Fibroblast of the aortic adventitia (primary cell): ENCODE measurements at places on chromosomes 2 and 18. TPM values are rescaled to one million over a fixed set of nuclear protein-coding genes. Genes with fewer than 3 reads are reported as not detected.

DNA sequence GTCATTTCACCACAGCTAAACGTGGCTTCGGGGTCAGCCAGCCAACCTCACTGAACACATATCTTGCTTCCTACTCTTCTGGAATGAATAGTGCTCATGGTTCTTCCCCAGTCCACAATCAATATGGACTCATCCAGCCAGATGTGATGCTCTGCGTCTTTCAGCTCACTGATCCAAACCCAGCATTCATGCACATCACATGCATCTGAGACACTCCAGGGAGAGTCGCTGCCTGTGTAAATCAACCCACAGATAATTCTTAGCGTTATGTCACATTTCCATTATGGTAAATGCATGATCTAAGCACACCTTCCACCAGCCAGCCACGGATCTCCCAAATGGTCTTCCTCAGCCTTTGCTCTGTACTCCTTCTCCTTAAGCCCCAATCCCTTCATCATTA, 306.7 kb upstream of the CHAC2 start:
- DNase-seq = no peak

DNA sequence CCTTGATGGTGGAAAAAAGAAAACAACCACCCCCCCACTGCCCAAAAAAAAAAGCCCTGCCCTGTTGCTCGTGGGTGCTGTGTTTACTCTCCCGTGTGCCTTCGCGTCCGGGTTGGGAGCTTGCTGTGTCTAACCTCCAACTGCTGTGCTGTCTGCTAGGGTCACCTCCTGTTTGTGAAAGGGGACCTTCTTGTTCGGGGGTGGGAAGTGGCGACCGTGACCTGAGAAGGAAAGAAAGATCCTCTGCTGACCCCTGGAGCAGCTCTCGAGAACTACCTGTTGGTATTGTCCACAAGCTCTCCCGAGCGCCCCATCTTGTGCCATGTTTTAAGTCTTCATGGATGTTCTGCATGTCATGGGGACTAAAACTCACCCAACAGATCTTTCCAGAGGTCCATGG, 28.0 kb downstream of the MAL start:
- DNase-seq = no peak

DNA sequence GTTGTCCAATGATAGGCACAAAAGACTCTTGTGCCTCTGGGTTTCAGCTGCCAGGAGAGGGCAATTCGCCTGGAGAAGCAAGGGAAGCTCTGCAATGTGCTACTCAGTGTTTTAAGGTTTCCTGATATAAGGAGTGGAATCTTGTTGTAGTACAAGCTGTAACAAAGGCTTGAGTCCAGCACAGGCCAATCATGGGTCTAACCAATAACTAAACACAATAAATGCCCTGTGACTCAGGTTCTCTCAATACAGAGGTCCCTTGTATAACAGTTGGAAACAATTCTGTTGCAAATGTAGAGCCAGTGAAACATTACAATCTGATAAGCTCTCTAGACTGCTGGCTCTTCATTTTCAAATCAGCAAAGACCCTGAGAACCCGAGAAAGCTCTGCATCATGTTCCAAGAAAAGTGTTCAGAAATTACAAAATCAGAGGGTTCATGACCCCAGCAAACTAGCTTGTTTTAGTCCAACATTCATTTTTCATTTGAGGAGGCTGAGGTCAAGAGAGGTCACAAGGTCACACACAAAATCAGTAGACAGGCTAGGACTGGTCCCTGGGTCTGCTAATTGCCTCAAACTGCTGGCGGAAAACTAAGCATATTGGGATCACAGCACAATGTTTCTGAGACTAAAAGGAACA, 59.0 kb upstream of the DNMT3A start:
- DNase-seq = peak; percentile 20

DNA sequence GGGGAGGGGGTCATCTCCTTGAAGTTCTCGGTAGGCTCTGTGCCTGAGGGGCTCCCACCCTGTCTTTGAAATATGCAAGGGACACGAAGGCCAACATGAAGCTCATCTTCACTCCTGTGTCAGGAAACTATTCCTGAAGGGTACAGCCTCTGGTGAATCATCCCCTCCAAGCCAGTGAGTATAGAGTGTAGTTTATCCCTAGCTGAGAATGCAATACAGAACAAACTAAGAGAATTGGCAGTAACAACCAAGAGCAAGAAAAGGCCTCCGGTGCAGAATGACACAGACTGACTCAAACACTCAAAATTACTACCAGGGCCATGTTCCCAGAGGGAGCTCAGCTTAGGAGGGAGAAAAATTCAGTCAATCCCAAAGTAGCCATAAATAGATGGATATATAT, 413.3 kb downstream of the BCL11A start:
- DNase-seq = no peak

ELOA2 gene
- total RNA-seq = not detected in 2 replicates

TRIM43 gene
- total RNA-seq = not detected in 2 replicates

TMEM163 gene
- not detected in 2 replicates for total RNA-seq

DNA sequence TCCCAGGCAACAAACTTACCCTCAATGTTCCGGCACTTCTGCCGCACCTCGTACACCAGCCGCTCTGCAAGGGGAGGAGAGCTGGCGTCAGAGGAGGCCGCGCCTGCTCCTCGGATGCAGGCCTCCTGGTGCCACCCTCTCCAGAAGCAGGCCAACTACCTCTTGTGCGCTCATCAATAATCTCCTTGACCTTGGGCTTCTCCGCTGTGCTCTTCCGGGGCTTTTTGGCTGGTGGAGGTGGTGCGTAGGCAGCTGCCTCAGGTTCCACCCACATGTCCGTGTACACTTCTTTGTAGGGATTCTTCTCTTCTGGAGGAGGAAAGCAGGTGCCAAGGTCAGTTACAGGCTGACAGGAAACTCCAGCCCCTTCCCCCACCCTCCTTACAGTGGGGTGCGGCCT, 77.6 kb upstream of the POMC start:
- DNase-seq = no peak

GRCh38 chr2:239164335-239164871, 236.4 kb downstream of the HDAC4 start:
- no peak for DNase-seq

DNA sequence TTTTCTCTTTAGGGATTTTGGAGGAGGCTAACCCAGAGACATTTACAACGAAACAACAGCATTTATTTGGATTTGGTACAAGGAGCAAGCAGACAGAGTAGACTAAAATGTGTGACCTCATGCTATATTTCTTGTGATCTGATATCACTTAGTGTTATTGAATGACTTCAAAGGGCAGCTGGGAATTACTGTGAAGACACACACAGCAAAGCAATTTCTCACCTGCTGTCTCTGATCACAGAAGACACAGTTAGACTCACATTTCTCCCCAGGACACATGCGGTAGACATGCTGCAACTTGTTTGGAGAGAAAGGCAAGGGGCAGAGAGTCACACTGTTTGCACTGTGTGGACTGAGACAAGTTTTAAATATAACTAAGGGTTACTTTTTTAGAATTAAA, 67.5 kb downstream of the LTBP1 start:
- DNase-seq = no peak

C1GALT1C1L gene
- total RNA-seq = 0.16 and 0.36 TPM in 2 replicates

GRCh38 chr2:138390316-138390945, 111.1 kb upstream of the SPOPL start:
- no peak for DNase-seq

MAP3K19 gene
- not detected in 2 replicates for total RNA-seq

SERPINB4 gene
- not detected in 2 replicates for total RNA-seq

SF3B6 gene
- 162 and 191 TPM in 2 replicates for total RNA-seq

DNA sequence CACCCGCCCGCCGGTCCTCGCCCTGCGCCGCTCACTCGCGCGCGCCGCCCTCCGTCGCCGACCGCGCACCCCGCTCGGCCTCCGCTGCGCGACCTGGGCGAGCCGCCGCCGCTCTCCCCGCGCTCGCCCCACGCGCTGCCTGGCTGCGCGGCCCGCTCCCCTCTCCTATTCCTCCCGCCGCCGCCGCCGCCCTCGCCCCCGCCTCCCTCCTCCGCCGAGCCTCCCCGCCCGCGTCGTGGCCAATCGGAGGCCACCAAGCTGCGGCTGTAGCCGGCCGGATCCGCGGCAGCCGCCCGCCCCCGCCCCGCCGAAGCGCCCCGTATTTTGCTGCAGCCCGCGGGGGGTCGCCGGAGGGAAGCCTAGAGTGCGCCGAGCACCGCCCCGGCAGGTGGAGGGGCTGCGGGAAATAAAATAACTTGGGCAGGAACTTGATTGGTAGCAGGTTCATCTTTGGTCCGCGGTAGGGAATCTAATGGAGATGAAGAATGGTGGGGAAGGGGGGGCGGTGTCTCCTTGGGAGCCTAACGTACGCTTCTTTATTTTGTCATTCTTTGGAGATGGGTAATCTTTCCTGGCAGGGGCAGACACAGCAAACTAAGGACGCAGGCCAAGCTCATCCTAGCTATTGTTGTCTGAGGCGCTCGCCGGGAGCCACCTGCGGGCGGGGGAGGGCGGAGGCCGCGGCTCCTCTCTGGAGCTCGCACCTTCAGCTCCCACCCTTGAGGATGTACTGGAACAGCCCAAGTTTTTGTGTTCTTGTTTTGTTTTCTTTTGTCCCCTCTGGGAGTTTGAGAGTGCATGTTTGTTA, 1.1 kb upstream of the CDH2 start:
- DNase-seq = peak; percentile 43

DNA sequence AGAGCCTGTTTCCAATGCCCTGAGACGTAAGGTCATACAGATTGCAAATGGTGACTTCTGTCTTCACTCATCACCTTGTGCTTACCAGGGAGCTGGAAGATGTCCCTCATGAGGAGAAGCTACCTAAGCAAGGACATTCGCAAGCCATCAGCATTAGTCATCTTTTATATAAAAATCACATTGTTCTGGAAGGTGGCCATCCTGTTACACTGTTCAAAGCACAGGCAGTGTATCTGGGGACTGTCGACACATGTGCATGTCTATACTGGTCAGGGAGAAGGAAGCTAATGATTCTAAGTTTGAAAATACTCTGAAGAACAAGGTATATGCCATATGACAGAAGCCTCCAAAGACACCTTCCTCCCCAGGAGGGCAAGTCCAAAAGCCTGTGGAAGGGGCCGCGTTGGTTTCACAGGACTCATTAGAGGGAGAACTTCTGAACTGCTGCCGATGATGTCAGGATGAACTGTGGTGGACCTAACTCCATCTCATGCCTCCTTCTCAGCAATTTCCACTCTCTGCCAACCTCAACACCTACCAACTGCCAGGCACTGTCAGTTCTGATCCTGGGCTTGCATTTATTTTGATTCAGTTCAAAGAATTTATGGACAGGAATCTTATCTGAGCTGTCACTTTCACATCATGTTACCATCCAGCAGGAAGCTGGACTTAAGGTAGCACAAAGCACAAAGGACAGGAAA, 39.4 kb downstream of the DNER start:
- no peak for DNase-seq

DNA sequence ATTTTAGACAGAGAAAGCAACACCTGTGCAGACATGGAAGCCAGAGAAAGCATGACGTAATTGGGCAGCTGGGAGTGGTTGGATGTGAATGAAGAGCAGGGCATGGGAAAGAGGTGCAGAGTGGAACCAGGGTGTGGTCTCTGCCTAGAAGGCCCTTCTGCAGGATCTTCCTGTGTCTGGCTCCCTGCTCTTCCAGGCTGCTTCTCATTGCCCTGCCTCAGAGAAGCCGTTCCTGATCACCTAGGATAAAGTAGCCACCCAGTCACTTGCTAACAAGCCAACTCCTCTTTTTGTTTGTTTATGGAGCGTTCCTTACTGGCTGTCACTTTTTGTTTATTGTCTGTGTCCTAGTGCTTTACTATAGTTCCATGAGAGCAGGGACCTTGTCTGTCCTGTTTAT, 28.5 kb downstream of the GALNT1 start:
- DNase-seq = no peak

- DNase-seq = no peak
These were observed 359.3 kb downstream of the RIT2 start for GRCh38 chr18:42756214-42756613.

DOCK10 gene
- total RNA-seq = 66.2 and 71.3 TPM in 2 replicates

GRCh38 chr18:52391810-52392559, 52.0 kb downstream of the DCC start:
- DNase-seq = no peak

CCDC148 gene
- total RNA-seq = 0.72 and 9.1 TPM in 2 replicates

GRCh38 chr2:188966079-188966571, 8.0 kb upstream of the COL3A1 start:
- DNase-seq = peak; percentile 80

COLEC11 gene
- total RNA-seq = 0.09 and 0.65 TPM in 2 replicates

DNA sequence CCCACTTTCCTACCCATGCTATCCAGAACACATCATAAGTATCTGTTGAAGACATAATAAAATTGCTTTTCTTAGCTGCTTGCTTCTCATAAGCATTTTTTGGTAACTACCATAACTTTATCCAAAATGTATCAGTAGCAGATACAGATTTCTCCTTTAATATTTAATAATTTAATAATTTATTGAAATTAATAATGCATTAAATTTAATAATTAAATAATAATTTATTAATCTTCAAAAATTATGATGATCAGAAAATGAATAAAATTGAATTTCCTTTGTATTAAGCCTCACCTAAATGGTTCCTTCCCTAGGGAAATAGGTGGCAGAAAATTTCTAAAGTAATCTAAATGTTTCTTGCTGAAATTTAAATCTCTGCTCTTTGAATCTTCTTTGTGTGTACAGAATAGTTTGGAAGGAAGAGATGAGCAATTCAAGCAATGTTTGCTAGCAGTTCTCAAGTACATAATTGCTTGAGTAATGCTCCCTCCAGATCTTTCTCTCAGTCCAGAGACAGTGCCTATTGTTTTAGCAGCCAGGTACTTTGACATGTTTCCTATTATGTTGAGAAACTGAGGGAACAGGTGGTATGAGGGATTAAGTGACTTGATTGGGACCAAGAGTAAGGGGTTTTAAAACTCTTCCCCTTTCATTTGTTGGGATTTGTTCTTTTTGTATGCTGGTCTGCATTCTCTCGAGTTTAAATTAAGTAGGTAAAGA, 123.1 kb upstream of the CYP26B1 start:
- DNase-seq = no peak

GRCh38 chr2:217599906-217600305, 402.9 kb downstream of the TNS1 start:
- no peak for DNase-seq

- peak; percentile 84 for DNase-seq
These were observed 198.9 kb upstream of the NABP1 start for GRCh38 chr2:191478799-191479679.

IL37 gene
- not detected in 2 replicates for total RNA-seq

NT5C1B gene
- not detected in 2 replicates for total RNA-seq

- peak; percentile 39 for DNase-seq
These were observed 17.9 kb upstream of the ASB1 start for GRCh38 chr2:238408615-238409340.

ODC1 gene
- 41.4 and 129 TPM in 2 replicates for total RNA-seq
